ENCODE measurements at places on chromosomes 6 and 20. TPM values are rescaled to one million over a fixed set of nuclear protein-coding genes. Genes with fewer than 3 reads are reported as not detected.

POLR1C gene
- polyA plus RNA-seq = 29.6 TPM

DNA sequence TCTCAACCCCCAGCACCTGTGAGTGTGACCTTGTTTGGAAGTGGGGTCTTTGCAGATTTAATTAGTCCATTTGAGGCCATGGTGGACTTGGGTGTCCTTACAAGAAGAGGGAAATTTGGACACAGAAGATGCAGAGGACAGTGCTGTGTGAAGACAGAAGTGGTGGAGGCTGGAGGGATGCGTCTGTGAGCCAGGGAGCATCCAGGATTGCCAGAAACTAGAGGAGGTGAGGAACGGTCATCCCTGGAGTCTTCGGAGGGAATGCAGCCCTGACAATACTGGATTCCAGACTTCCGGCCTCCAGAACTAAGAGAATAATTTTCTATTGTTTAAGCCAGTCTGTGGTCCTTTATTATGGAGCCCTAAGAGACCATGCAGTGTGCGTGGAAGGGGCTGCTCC, 22.9 kb upstream of the NPBWR2 start:
- DNase-seq = no peak

DNA sequence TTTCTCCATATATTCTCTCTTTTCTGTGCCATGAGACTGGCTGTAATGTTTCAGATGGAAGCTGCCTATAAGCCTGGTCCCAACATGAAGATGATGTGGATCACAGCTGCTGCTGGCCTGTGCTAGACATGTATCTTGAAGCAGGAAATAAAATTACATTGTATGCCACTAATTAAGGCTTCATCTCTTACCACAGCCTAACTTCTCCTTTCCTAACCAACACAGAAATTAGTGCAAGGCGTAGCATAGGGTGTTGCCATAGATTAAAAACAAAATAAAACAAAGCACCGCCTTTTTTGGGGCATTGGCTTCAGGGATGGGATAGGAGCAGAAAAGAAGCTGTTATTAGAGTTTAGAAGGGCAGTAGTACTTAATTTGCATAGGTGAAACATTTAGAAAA, 4.7 kb upstream of the SLC17A4 start:
- no peak for DNase-seq

TP53TG5 gene
- 4.8 TPM for polyA plus RNA-seq

DNA sequence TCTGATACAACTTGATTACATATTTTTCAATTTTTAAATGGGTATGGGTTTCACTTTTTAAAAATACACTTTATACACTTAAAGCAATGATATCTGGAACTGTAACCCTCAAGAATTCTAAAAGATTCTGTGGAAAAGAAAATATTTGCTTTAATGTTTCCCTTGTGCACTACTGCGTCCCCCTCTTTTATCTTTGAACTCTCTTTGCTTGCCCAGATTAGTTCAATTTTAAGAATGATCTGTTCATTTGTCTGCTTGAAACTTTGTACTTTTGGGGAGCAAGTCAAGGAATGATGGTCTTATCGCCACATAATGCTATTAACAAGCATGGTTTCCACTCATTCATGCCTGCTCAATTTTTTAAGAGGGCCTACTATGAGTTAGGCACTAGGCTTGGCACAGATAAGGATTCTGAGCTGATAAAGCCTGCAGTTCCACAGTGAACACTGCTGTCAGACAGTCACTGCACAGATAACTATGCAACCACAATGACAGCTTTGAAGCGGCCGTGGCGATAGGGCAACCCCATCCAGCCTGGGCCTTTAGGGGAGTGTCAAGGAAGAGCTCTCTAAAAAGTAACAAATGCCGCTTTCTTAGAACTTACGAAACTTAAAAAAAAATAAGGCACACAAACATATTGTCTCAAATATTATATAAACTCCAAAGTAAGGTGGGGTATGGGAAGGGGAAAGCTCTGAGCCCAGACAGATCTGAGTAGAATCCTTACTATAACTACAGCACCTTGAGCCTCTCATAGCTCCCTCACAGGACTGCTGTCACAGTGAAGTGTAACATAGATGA, 29.7 kb downstream of the FYN start:
- no peak for DNase-seq

Measured in brain (organoid and tissue), 16 donors.